ENCODE measurements at places on chromosomes 6 and 20.

DNA sequence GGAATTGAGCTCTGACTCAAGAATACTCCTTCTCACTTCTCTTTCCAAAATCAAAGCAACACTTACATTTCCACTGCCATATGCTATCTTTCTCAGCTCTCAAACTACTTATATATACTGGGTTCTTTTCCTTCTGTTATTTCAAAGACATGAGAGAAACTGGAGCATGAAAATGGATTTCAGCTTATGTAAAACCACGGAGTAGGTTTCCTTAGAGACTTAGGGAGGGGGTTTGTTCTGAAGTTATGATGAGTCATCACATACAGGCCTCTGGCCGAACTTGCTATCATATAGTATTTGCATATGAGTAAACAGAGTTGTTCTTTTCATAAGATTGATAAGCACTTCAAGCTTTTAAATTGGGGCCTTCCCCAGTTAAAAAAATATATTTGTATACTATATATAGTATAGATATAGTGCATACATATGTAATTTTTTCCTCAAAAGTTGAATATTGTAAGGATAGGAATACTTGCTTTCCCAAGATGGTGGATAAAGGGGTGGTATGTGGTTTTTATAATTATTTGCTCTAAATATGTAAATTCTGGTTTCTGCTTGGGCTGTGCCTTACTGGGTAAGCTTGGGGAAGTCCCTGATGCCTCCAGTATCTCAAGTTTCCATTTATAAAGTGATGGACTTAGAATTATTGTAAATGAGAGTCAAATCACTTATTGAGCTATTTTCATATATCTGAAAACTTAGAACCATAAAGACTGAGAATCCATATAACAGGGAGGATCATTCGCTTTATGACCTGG, 273.9 kb downstream of the RFPL4B start:
- DNase-seq, result no peak

DNA sequence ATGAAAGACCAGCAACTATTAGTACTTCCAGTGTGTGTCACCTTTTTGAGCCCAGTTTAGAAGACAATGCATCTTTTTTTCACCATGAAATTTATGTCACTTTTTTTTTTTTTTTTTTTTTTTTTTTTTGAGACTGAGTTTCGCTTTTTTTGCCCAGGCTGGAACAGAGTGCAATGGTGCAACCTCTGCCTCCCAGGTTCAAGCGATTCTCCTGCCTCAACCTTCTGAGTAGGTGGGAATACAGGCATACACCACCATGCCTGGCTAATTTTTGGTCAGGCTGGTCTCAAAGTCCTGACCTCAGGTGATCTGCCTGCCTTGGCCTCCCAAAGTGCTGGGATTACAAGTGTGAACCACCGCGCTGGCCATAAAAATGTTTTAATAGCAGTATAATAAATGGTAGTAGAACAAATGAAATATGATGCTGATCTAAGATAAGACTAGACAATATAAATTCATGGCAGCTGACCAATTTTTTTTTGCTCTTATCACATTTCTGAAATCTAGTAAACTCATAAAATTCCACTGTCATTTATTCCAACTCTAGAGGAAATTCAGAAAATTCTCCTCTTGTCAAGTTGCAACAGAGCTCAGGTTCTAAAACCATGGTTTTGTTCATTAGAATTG, 21.3 kb downstream of the NHSL1 start:
- DNase-seq, result no peak

GRCh38 chr6:44430326-44430725, 42.8 kb downstream of the CDC5L start:
- DNase-seq, result no peak

DNA sequence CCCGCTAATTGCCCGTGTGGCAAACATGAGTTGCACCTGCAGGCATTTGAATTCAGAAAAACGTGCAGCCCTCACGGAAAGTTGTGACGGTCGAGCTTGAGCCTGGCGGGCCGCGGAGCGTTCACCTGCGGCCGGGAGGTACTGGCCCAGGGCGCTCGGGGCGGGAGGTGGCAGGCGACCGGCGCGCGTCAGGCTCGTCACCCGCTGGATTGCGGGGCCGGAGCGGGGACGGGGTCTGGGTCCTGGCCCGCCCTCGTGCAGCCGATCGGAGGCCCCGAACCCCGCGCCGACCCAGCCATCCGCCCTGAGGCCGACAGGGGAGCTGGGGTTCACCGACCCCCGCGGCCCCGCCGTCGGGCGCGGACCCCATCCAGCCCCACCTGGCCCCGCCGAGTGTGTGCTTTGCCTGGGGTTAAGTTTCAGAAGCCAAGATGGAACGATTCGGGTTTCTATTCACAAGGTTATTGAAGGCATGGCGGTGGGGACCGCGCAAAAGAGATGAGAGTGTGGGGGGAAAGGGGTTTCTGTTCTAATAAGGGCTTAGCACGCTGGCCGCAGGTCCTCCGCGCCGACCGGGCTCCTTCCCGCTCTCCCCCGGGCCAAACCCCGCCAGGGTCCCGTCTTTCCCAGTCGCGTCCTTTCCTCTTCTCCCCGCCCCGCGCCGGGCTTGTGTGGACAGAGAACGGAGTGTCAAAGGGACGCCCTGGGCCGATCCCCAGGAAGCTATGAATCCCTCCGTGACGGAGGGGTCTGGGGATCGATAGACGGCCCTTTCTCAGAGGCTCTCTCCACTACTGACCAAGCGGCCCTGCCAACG, 1.6 kb upstream of the HEY2 start:
- DNase-seq, result peak; percentile 59

DNA sequence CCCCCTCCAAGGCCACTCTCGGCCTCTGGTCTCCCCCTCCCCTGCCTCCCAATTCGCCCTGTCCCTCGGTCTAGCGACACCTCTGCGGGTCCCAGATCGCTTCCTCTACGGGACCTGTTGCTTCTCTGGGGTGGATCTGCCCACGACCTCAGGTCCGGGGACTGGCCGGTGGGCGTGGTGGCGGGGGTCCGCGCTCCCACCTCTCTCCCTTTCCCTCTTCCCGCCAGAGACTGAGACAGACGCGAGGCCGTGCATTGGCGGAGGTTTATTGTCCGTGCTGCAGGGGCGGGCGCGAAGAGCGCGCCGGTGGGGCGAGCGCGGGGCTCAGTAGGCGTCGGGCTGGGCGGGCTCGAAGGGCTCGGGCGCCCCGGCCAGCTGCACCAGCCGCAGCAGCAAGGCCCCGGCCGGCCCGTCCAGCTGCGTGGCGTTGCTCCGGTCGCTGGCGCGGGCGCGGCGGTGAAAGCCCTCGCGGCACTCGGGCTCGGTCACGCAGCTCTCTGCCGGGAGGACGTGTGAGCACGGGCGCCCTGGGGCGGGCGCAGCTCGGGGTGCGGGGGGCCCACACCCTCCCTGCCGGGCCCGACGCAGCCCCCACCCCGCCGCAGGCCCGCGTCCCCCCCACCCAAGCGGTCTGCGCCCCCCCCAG, 2.1 kb downstream of the AVP start:
- DNase-seq, result no peak

GRCh38 chr6:11537229-11538051, at the start of gene TMEM170B:
Gene TMEM170B (plus strand): TSS chr6:11537749. CDS start chr6:11538278, 529 bp downstream.
- peak; percentile 95 for DNase-seq

- no peak for DNase-seq
Observed at GRCh38 chr20:8116067-8116811, 15.8 kb upstream of the PLCB1 start.

DNA sequence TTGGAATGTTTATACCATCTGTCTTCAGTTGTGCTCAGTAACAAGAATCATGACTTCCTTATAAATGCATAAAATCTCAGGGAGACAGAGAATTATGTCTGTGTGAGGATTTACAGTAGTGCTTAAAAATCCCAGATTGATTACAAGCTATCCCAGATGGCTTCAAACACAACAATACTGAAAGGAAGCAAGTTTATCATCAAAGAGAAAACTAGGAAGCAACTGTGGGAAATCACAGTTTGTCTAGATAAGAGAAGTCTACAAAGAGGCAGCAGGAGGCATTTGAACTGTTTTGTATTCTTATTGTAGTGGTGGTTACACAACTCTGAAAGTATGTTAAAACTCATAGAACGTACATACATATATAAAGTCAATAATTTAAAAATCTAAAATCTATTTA, 104.4 kb upstream of the SALL4 start:
- no peak for DNase-seq

DNA sequence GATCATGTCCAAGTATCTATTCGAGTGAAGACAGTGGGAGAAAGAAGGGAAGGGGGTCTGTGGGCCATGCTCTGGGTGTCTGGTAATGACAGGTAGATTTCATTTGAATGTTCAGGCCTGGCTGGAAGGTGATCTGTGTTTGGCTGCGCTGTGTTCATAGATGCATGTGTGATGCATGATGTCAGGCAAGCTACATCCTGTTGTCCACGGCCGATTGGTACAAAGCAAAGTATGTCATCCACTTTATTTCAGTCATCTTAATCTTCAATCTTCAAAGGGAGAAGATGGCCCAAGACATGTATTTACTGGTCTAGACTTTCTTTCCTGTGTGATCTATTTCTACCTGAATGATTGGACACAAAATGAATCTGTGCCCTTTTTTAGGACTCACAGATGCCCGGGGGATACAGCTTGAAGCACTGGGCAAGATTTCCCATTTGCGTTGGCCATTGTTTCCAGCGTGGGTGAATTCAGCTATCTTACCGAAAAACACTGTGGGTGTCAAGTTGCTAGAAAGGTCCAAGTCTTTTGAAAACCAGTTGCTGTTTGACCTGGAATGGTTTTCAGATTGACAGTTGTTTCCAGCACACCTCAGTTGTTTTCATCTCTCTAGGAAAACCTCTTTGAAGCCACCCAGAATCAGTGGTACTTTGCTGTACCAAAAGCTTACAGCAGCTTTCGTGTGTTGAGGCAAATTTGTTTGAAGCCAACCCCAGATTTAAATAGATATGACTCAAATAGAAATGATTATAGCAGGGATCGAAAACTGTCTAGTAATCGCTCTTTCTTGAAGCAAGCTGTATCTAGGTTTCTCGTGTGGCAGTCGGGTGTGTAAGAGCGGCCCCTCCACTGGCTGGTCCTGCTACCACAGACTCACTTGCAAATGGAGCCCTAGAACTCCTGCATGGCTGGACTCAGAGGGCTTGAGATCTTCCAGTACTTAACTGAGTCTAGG, 27.2 kb downstream of the DUSP22 start:
- no peak for DNase-seq

- DNase-seq, result no peak
Observed at GRCh38 chr6:111911428-111911827, 38.2 kb upstream of the FYN start.

GRCh38 chr6:11211254-11211653, 21.2 kb downstream of the NEDD9 start:
- DNase-seq, result no peak

- DNase-seq, result no peak
Observed at GRCh38 chr6:25005010-25005409, 69.2 kb upstream of the RIPOR2 start.

GRCh38 chr6:164534070-164534766, 775.2 kb downstream of the C6orf118 start:
- DNase-seq, result no peak

GRCh38 chr6:5214570-5215052, 46.1 kb downstream of the LYRM4 start:
- peak; percentile 30 for DNase-seq

DNA sequence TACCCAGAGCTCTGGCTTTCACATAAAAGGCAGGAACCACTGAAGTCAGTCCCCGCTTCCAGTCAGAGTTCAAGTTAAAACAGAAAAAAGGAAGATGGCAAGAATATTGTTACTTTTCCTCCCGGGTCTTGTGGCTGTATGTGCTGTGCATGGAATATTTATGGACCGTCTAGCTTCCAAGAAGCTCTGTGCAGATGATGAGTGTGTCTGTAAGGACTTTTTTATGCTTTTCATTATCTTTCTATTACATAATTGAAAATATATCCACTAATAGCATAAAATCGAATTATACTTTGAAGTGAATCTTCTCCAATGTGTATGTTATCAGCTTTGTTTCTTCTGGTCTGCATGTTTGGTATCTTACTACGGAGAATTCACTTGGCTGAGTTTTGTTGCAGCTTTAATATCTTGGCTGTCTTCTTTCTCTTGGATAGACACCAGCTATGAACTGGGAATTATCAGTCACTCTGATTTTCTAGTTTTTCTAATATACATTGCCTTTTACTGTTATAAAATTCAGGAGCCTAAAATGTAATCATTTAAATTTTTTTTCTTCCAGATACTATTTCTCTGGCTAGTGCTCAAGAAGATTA, at the start of gene OTOR:
OTOR (plus strand) TSS at position 51 of the 593 bp plus-strand sequence; CDS start at position 95, 44 bp downstream.
- no peak for DNase-seq

- DNase-seq, result peak; percentile 63
Observed at GRCh38 chr6:134060491-134061106, 8.2 kb upstream of the SLC2A12 start.

GRCh38 chr20:57507477-57507876, 17.5 kb downstream of the CTCFL start:
- no peak for DNase-seq

GRCh38 chr20:48350313-48350988, 477.3 kb downstream of the PREX1 start:
- no peak for DNase-seq

DNA sequence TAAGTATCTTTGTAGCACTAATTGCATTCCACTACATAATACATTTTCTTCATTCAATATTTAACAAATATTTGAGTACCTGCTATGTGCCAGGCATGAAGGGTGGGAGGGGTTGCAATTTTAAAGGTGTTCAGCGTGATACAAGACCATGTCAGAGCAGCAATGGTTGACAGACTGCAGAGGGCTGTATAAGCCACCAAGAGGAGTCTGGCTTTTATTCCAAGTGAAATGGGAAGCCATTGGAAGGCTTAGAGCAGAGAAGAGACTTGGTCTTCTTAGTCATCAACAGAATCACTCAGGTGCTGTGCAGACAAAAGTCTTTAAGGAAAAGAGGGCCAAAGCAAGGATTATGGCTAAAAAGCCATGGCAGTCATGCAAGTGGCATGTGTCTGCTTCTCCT, 360.8 kb upstream of the ARID1B start:
- no peak for DNase-seq

GRCh38 chr6:90544081-90544480, 42.8 kb downstream of the MAP3K7 start:
- DNase-seq, result no peak

GRCh38 chr6:145893586-145893985, 70.6 kb downstream of the SHPRH start:
- no peak for DNase-seq

GRCh38 chr20:44222633-44223368, 12.2 kb upstream of the OSER1 start:
- no peak for DNase-seq

- peak; percentile 64 for DNase-seq
Observed at GRCh38 chr6:44126320-44127149, 717 bp downstream of the MRPL14 start.

- DNase-seq, result no peak
Observed at GRCh38 chr6:8583291-8583690, 147.9 kb upstream of the SLC35B3 start.

GRCh38 chr6:10725044-10725443, 2.2 kb downstream of the TMEM14C start:
- no peak for DNase-seq

- DNase-seq, result no peak
Observed at GRCh38 chr6:6801005-6801335, 212.4 kb downstream of the LY86 start.
